MCF 10A (cell line): ENCODE measurements at places on chromosomes 1 and 21. TPM values are rescaled to one million over a fixed set of nuclear protein-coding genes. Genes with fewer than 3 reads are reported as not detected.
A peak's percentile ranks its signal among the peaks of the same experiment; 100 is the strongest.

ILDR2 gene
- total RNA-seq, result 0.42 TPM in 2 replicates

NID1 gene
- 0.10 and 0.16 TPM in 2 replicates for total RNA-seq

ADORA3 gene
- total RNA-seq, result not detected in 2 replicates

S100A1 gene
- 0.74 TPM in 1 of 2 replicates, not detected in the other for total RNA-seq

PPP1R12B gene
- total RNA-seq, result 31.1 and 33.8 TPM in 2 replicates

LRRC7 gene
- total RNA-seq, result not detected in 2 replicates

PCAT6 gene
- total RNA-seq, result 3.2 and 5.4 TPM in 2 replicates

ASH1L gene
- total RNA-seq, result 59.1 and 66.8 TPM in 2 replicates

SPATA21 gene
- total RNA-seq, result not detected in 2 replicates

PTPRF gene
- 67.2 and 87.1 TPM in 2 replicates for total RNA-seq

DNA sequence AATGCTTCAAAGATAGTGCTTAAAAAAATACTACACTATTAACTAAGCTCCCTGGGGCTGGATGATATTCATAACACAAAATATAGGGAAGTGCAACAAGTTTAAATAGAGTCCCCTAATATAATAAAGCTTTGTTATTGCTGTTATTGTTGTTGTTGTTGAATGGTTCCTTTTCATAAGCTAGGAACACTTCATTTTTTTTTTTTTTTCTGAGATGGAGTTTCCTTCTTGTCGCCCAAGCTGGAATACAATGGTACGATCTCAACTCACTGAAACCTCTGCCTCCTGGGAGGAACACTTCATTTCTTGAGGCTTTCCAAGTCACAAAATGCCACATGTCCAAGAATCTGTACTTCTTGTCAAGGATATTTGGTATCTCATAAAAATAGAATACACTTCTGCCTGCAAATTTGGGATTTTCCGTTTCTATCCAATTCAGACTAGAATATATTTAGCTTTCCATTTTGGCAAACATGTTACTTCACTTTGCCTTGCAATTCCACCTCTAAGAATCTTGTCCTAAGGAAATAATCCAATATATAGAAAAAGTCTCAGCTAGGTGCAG is 21.1 kb downstream of the WDR47 start:
- no peak for DNase-seq

DNA sequence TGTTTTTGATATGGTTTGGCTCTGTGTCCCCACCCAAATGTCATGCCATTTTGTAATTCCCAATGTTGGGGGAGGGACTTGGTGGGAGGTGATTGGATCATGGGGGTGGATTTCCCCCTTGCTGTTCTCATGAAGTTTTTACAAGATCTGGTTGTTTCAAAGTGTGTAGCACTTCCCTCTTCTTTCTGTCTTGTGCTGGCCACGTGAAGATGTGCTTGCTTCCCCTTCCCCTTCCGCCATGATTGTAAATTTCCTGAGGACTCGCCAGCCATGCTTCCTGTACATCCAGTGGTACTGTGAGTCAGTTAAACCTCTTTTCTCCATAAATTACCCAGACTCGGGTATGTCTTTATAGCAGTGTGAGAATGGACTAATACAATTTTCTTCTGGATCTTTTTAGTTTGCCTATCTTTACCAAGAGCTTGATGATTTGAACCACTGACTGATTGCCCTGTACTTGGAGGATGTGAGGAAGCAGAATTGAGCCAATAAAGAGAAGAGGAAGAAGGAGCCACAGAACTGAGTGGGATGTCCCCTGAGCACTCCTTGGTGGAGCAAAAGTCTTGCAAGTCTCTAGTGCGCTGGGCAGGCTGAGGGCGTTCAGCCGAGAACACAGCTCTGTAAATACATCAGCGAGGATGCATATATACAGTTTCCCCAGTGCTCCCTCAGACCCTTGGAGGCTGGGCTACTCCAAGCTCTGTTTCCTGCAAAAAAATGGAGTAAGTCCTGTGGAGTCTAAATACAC is 102.6 kb downstream of the CYYR1 start:
- no peak for DNase-seq

DNA sequence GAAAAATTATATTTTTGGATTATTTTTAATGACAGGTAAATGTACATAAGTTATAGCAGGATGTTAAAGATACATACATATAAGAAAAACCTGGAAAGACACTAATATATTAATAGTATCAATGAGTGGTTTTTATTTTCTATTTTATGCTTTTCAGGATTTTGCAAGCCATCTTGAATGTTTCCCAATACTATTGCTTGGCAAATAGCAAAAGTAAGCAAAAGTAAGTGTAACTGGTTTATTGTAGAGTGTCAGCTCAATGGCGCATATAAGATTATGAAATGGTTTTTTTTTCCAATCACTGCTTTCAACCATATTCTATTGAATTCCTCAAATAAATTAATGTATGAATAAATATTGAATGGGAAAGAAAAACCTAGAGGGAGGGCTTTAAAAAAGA is 36.4 kb downstream of the ZNF684 start:
- DNase-seq, result no peak

DNA sequence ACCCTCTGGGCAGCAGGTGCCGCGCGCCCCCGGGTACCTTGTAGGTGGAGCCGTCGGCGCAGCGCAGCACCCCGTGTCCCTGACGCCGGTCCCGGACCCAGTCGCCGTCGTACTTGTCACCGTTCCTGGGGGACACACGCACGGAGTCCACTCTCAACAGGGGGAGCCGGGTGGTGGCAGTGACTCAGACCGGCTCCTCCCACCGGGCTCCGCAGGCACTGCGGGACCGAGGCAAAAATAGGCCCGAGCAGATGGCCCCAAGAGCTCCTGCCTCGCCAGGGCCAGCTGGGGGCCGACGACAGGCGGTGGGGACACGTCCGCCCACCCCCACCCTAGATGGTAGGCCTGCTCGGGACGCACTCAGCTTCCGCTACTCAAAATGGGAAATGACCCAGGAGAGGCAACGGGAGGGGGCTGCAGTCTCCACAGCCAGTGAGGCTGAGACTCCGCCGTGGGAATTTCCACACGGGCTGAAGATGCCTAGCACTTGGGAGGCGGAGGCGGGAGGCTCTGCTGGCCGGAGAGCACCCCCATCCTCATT is 6.3 kb downstream of the MORN1 start:
- no peak for DNase-seq

DNA sequence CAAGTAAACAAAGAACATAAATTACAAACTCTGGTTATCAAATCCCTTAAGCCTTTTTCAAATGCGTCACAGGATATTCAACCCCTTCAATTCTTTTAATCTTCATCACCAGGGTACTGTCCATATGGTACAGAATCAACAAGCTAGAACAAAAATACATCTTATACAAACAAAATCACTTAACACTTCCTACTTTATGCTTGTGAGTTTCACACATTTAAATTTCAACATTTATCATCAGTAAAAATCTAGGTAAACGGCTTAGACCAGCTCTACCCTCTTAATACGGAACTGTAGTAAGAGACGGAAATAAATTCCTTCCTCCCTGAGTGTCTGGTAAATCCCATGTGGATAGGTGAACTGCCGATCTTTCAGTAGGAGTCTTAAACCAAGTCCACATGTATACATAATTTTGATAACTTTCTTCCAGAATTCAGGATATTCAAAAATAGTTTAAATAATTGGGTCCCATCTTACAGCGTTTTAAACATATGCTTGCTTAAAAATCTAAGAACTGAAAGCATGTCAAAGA is 1.0 kb downstream of the CCDC181 start:
- no peak for DNase-seq

DNA sequence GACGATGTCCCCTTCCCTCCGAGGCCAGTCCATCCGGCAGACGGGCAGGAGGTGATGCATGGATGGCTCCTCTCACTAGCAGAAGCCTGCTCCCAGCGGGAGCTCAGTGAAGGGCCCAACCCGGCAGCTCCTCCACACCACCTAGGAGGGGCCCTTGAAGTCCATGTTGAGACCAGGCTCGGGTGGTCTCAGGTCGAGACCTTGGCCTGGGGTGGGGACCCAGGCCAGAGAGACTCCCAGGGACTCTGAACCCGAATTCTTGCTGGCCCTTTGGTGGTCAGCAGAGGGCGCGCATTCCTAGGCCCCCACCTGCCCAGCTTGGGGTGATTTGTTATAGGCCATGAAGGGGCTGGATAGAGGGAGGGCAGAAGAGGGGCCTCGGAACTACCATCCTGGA is 642 bp upstream of the NT5C1A start:
- DNase-seq, result no peak

GRCh38 chr1:10340930-10341590 is 57.8 kb upstream of the PGD start:
- peak; percentile 47 for DNase-seq

- no peak for DNase-seq
These were observed 50.0 kb upstream of the NPL start for GRCh38 chr1:182739545-182739944.

GRCh38 chr1:70314706-70315304 is 39.7 kb downstream of the ANKRD13C start:
- no peak for DNase-seq

DNA sequence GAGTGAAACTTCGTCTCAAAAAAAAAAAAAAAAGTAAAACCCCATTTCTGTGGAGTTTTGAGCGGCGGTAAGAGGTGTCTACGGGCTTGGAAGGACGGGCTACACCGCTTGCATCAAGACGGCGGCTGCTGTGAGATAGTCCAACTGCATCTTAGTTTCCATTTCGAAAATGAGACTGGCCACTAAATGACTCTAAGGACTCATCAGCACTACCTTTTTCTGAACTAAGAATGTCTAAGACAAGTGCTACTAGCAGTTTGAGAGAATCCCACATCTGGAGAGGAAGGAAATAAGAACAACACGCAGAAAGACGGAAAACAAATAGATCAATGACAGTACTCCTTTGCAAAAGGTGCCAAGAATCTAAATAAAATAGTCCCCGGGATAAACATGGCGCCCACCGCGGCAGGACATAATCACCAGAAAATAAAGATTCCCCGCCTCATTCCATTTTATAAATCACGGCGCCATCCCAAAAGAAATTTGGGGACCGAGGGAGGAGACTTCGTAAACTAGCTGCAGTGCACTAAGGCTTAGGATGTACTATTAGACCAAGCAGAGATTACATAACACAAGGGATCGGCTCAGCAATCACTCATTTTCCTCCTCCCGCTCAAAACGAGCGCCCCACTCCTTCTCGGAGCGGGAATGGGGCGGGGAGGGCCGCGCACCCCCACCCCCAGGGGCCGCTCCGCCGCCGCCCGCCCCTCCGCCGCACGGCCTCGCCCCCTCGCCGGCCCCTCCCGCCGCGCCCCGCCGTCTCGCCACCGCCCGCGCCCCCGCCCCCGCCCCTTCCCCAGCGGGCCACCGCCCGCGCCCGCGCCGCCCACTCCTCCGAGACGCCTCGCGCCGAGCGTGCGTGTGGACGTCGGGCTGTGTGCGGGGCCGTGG is 1.1 kb downstream of the POGZ start:
- peak; percentile 88 for DNase-seq

DNA sequence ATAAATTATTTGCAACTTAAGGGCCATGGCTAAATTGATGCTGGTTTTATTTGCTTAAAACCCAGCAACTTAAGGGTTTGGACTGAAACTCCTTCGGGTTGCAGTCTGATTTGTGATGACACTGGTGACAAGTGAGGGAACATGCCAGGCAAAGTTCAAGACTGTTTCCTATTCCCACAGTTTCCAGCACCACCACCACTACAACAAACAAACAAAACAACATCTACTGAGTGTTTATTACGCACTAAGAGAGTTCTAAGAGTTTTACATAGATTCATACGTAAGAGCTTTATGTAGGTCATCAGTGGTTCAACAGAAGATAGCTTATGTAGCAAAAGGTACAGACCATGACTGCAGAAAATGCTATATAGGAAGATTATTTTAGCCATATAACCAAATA is 1582.1 kb downstream of the BRINP3 start:
- DNase-seq, result no peak
